NCI-H774 (cell line): ENCODE measurements at places on chromosomes 4 and X.

GRCh38 chrX:149803458-149804062, 21.8 kb downstream of the MAGEA9 start:
- no peak for DNase-seq

DNA sequence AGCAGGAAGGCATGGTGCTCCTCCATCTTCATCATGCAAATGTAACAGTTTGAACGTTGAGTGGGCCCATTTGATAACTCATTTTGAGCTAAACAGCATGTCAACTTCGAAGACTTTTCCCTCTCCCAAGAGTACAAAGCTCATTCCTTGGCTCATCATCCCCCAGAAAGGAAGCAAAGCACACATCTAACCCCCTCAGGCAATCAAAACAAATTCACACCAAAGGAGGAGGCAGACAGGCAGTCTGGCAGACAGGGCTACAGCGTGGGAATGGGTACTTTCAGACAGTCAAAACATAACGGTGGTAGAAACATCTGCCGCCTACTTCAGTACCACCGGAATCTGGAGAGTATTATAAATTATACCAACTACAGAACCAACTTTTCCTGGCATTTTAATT, 81.7 kb downstream of the PCDH19 start:
- no peak for DNase-seq

DNA sequence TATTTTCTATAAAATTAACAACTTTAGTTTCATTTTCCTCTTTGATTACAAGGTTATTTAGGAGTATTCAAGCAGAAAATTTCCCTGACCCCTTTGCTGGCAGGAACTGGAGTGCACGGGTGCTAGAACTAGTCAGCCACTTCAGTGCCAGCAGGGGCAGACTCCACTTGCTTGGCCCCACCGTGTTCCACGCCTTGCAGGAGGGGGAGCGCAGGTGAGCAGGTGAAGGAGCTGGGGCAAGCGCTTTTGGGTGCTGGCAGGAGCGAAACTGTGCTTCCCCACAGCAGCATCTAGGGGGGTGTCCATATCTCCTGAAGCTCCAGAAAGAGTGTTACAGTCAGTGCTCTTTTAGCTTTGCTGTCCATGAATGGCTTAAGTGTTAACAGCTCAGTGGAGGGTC, 45.5 kb downstream of the MID2 start:
- no peak for DNase-seq

DNA sequence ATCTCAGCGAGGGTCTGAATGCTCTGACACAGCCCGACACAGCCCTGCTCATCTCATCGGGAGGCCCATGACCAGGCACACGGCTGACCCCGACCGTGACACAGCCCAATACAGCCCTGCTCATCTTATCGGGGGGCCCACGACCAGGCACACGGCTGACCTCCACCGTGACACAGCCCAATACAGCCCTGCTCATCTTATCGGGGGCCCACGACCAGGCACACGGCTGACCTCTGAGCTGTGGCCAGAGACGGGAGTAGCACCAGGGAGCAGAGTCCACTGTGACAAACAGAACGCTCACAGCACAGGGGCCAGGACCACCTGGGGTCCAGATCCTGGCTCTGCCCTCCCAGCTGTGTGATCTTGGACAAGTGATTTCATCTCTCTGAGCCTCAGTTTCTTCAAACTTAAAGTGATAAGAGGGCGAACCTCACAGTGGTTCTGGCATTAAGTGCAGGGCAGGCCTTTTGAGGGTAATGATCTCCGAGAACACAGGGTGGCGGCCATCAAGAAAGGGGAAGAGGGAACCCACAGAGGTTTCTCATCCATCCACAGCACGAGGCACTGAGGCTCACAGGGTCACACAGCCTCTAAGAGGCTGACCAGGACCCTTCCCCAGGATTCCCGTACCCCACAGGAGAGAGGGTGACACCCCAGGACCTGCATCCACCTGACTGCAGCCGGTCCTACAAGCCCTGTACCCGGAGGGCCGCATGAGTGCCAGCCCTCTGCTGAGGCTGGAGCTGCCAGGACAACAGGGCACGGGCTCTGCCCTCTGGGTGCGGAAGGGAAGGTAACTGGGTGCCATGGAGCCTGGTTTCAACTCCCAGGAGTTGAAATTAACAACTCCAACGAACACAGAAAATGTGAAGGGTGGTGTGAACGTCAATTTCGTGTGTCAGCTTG, 60.1 kb downstream of the WFS1 start:
- DNase-seq: no peak

DNA sequence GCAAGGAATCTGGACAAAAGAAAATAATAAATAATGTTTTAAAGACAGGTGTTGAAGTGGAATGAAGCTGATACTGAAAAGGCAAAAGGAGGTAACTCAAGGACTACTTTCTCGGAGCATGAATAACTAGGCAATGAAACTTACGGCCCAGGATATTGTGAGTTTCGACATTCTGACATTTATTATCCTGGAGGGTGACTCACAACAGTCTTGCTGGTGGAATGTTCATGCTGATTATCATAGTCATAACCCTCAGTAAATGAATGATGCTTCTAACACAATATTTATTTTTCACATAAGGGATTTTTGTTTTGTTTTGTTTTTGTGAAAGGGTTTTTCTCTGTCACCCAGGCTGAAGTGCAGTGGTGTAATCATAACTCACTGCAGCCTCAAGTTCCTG, 147.0 kb upstream of the HPGD start:
- no peak for DNase-seq

- no peak for DNase-seq
These were observed 65.7 kb upstream of the CAMK2D start for GRCh38 chr4:113827285-113827684.

- no peak for DNase-seq
These were observed 42.0 kb upstream of the FBXW7 start for GRCh38 chr4:152577708-152578396.

GRCh38 chr4:167274351-167274750, 40.1 kb upstream of the SPOCK3 start:
- no peak for DNase-seq

GRCh38 chr4:141465171-141465570, 171.2 kb upstream of the IL15 start:
- DNase-seq: no peak

- DNase-seq: no peak
These were observed 191.4 kb downstream of the SPRY1 start for GRCh38 chr4:123587983-123588494.

DNA sequence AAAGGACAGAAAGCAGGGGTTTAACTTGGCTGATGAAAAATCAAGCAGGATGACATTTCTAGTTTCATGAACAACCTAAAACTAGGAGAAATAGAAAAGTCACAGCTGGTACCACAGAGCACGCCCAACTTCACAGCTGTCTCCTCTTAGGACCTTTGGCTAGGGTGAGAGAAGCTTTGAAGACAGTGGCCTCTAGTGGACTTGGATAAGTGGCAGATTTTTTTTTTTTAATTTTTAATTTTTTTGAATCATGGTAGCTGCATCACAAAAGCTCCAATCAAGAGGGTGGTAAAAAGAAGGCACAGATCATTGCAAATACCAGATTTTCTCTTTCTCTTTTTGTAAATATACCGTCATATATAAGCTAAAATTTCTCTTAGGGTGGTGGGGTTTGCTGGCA, 20.2 kb upstream of the MAP3K15 start:
- no peak for DNase-seq
